Fibroblast of lung (primary cell): ENCODE measurements at places on chromosomes 4 and X. TPM values are rescaled to one million over a fixed set of nuclear protein-coding genes. Genes with fewer than 3 reads are reported as not detected.

Gene MRFAP1
- polyA plus RNA-seq = 261 and 301 TPM in 2 replicates

- H3K4me3 ChIP-seq = no peak overlapping the region
- H3K36me3 ChIP-seq = no peaks in the 10 kb centered on the region
- no peak overlapping the region for H3K27ac ChIP-seq
Observed at GRCh38 chrX:44708470-44708869, 135.4 kb upstream of the DUSP21 start.

Gene PIR
- 15.9 and 19.9 TPM in 2 replicates for polyA plus RNA-seq

Gene NLGN4X
- polyA plus RNA-seq = 0.05 and 0.16 TPM in 2 replicates

Gene LUZP4
- polyA plus RNA-seq = not detected in 2 replicates

Gene TLR3
- polyA plus RNA-seq = 4.9 and 12.6 TPM in 2 replicates

Gene STBD1
- 1.7 and 3.1 TPM in 2 replicates for polyA plus RNA-seq

DNA sequence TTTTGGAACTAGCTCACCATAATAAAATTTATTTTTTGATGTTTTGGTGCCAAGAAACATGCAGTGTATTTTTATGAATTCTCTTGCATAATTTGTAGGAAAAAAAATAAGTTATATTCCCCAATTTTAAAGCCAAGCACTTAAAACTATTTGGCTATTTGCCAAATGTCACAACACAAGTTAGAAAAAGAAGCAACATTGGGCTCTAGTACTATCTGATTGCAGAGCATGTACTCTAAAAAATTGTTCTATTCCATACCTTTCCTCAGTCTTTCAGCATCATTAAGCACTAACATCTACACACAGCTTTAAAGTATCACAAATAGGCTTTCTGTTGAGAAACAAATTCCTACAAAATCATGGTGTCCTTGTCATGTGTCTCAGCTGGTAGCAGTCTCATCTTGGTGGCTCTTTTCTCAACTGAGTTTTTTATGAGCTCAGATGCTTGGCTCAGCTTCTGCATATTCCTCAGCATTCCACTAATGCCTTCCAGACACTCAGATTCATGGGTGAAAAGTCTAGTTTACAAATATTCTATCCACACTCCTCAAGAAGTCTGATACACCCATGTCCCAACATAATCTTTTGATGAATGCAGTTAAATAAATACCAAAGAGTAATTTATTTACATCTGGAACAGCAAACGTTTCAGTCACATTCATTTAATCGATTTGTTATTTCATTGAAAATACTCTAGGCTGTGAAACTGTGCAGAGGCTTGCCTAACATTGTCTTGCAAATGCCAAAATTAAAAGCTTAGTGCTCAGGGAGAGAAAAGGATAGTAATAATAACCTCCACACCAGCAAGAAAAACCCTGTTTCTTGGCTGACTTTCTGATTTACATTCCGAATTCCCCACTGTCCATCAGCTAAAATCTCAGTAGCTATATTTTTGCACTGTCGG is 2209.9 kb downstream of the PCDH7 start:
- no peaks in the 10 kb centered on the region for H3K27me3 ChIP-seq
- H3K27ac ChIP-seq = no peak overlapping the region
- H3K4me1 ChIP-seq = no peaks in the 10 kb centered on the region

- H3K4me3 ChIP-seq = no peak overlapping the region
Observed at GRCh38 chr4:89657931-89658700, 178.8 kb downstream of the SNCA start.

DNA sequence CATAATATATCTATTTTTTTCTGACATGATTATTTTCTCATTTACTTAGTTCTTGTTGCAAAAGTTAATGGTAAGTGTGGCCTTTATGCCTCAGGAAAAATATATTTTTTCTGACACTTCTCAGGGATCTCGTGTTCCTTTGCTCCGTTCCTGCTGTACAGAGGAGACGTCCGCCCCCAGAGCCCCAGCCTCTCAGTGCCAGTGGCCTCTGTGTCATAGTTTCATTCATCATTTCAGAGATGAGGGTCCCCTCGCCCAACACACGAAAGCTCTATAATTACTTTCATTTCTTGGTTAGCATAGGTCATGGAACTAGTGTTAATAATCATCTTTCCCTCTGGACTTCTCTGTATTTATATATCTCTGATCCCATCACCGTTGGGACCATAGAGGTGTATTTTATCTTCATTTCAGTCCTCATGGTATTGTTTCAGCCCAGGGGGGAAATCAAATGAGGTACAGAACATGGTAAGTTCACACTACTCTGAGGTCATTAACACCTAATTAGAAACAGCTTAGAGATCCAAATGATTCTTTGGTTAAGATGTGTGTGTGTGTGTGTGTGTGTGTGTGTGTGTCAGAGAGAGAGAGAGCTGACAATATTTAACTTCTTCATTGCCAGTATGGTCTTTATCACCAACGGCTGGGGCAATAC is 631.1 kb upstream of the TENM3 start:
- H3K4me1 ChIP-seq = no peaks in the 10 kb centered on the region
- H3K36me3 ChIP-seq = no peaks in the 10 kb centered on the region
- no peak for DNase-seq
- H3K27ac ChIP-seq = no peak overlapping the region
- no peaks in the 10 kb centered on the region for H3K27me3 ChIP-seq

DNA sequence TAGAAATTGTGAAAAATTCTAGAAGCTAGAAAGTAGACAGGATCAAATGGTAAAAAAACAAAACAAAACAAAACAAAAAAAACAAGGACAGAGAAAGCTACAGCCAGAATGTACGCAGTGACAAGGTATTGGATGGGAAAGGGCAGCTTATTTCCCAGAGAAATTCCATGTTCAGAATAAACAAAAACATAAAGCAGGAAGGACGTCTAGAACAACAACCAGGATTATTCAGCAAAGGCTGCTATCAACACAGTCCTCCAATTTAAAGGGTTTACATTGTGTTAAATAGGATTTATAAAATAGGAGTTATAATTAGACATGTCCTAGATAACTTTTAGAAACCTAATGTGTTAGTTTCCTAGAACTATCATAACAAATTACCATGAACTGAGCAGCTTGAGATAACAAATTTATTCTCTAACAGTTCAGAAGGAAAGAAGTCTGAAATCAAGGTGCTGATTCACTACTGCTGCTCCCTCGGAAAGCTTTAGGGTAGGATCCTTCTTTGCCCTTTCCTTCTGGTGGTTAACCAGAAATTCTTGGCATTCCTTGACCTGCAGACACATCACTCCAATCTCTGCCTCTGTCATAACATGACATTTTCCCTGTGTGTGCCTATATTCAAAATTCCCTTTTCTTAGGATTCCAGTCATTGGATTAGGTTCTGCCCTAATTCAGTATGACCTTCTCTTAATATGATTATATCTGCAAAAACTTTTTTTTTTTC is 175.6 kb downstream of the SNCA start:
- H3K27me3 ChIP-seq = no peaks in the 10 kb centered on the region
- no peak overlapping the region for H3K27ac ChIP-seq
- H3K4me1 ChIP-seq = no peaks in the 10 kb centered on the region
- H3K4me3 ChIP-seq = no peak overlapping the region
- peak; percentile 46 for DNase-seq

Gene CLDN2
- 0.02 TPM in 1 of 2 replicates, not detected in the other for polyA plus RNA-seq

DNA sequence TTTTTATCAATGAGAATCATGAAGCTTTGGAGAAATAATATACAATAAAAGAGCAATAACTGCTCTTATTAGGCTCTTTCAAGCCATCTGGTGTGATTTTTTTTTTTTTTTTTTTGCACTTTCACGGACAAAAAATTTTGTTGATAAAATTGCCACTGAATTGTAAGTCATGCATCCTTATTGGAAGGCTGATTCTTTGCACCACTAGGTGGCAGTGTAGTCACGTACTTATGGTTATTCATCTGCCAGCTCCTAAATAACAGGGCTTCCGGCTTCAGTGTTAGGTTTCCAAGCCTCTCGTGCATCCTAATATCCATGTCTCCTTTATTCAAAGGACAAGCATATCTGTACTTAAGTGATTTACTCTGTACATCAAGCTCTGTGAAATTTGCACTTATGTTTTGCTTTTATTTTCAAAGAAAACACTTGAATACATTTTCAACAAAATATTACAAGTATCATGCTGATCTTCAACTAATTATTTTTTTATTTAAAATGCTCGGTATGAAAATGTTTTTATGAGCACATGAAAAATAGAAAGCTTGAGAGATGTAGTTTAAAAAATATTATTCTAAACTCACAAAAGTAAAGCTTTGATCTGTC is 1578.3 kb upstream of the TENM3 start:
- H3K4me3 ChIP-seq = no peak overlapping the region
- no peaks in the 10 kb centered on the region for H3K27me3 ChIP-seq
- H3K27ac ChIP-seq = no peak overlapping the region
- peak; percentile 93 for DNase-seq

Gene SULT1B1
- polyA plus RNA-seq = 0.03 and 0.05 TPM in 2 replicates

Gene NAA11
- not detected in 2 replicates for polyA plus RNA-seq

- H3K27ac ChIP-seq = no peak overlapping the region
- no peaks in the 10 kb centered on the region for H3K4me1 ChIP-seq
- H3K4me3 ChIP-seq = no peak overlapping the region
- H3K27me3 ChIP-seq = no peaks in the 10 kb centered on the region
- H3K36me3 ChIP-seq = no peaks in the 10 kb centered on the region
- DNase-seq = peak; percentile 27
Observed at GRCh38 chrX:6021316-6022091, 207.2 kb downstream of the NLGN4X start.

DNA sequence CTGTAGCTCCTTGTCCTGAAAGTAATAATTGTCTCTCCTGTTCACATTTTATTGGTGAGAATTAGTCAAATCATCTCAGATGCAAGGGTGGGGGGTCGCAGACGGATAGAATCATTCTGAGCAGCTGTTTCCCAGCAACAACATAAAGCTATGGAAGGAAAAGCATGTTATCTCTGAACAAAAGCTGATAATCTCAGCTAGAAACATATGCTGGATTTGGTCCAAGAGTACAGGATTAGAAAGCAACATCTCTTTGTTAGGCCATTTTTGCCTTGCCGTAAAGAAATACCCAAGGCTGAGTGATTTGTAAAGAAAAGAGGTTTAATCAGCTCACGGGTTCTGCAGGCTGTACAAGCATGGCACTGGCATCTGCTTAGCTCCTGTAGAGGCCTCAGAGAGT is 472.8 kb upstream of the BOD1L1 start:
- H3K4me3 ChIP-seq = no peak overlapping the region
- H3K36me3 ChIP-seq = no peaks in the 10 kb centered on the region
- DNase-seq = no peak
- no peaks in the 10 kb centered on the region for H3K27me3 ChIP-seq

DNA sequence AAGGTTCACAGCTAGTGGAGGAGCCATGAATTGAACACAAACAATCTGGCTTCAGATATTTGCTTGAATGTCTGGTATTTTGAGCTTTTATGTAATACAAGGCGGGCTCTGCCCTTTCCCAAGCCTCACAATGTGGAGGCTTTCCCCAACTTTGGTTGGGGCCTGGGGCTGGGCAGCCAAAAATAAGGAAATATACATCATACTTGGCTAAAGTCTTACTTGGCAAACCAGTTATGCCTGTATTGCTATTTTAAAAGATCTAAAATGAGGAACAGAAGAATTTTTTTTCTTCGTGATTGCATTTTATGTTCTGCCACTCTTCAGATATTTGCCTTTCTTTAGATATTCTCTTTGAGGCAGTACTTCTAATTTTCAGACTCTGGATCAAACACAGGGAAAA is 26.1 kb downstream of the ARFIP1 start:
- H3K27ac ChIP-seq = no peak overlapping the region
- DNase-seq = no peak
- H3K36me3 ChIP-seq = no peaks in the 10 kb centered on the region
- H3K4me1 ChIP-seq = no peaks in the 10 kb centered on the region
- no peaks in the 10 kb centered on the region for H3K27me3 ChIP-seq
- no peak overlapping the region for H3K4me3 ChIP-seq

GRCh38 chr4:105102016-105102415 is 44.7 kb upstream of the TET2 start:
- H3K36me3 ChIP-seq = no peaks in the 10 kb centered on the region
- H3K4me3 ChIP-seq = no peak overlapping the region
- H3K27ac ChIP-seq = no peak overlapping the region
- no peaks in the 10 kb centered on the region for H3K27me3 ChIP-seq
- peak; percentile 21 for DNase-seq

Gene NPY5R
- not detected in 2 replicates for polyA plus RNA-seq

- no peaks in the 10 kb centered on the region for H3K27me3 ChIP-seq
- H3K4me1 ChIP-seq = no peaks in the 10 kb centered on the region
- no peak for DNase-seq
Observed at GRCh38 chr4:6391852-6392188, 80.6 kb downstream of the PPP2R2C start.

Gene KCNE5
- polyA plus RNA-seq = 0.12 and 0.38 TPM in 2 replicates

- no peak overlapping the region for H3K4me3 ChIP-seq
- H3K27ac ChIP-seq = peak overlapping the region; percentile 47
- H3K4me1 ChIP-seq = peaks cover 10% of the 10 kb centered on the region
- no peaks in the 10 kb centered on the region for H3K36me3 ChIP-seq
- DNase-seq = peak; percentile 89
Observed at GRCh38 chr4:56641494-56642051, 39.5 kb downstream of the HOPX start.

- no peak overlapping the region for H3K27ac ChIP-seq
- DNase-seq = peak; percentile 44
- H3K27me3 ChIP-seq = no peaks in the 10 kb centered on the region
Observed at GRCh38 chr4:80336582-80336981, 1.1 kb downstream of the CFAP299 start.

DNA sequence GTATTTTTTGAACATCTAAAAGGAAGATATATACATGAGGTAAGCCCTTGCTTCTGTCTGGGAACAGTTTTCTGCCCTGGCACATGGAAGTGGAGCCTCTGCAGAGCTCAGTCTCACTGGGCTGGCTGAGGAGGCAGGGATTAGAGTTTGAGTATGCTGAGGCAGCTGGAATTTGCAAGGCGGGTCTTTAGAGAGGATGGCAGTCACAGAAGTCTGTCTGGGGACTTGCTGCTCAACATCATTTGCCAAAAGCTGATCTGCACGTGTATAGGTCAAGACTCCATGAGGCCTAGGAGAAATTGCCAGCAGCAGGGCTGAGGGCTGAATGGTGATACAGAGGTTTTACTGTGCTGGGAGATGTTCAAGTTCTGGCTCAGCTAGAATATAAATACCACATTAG is 163.6 kb upstream of the ANK2 start:
- no peak for DNase-seq
- H3K36me3 ChIP-seq = no peaks in the 10 kb centered on the region
- no peaks in the 10 kb centered on the region for H3K4me1 ChIP-seq
- H3K4me3 ChIP-seq = no peak overlapping the region
- no peaks in the 10 kb centered on the region for H3K27me3 ChIP-seq

DNA sequence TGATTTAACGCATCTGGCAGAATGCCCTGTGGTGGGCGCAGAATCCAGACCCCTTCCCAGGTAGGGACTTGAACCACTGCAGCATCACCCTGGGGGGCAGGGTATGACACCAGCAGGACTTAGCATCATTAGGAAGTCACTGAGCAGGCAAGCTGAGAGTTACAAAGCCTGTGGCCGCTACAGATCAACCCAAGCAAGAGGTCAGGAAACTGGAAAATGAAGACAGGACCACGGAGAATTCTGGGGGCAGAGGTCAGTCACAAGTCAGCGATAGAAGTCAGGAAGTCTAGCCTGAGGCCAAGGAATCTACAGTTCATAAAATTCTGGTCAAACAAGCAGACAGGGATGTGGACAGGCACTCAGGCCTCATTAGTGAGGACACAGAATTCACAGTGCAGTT is 108.4 kb downstream of the CHIC2 start:
- no peak overlapping the region for H3K4me3 ChIP-seq
- DNase-seq = no peak
- no peak overlapping the region for H3K27ac ChIP-seq
- no peaks in the 10 kb centered on the region for H3K36me3 ChIP-seq
- H3K27me3 ChIP-seq = no peaks in the 10 kb centered on the region

Gene IBSP
- not detected in 2 replicates for polyA plus RNA-seq
